ENCODE measurements at places on chromosomes 4 and X. TPM values are rescaled to one million over a fixed set of nuclear protein-coding genes. Genes with fewer than 3 reads are reported as not detected.

- no peaks in the 10 kb centered on the region for H3K36me3 ChIP-seq
- no peaks in the 10 kb centered on the region for H3K4me1 ChIP-seq
- no peak for DNase-seq
- H3K4me3 ChIP-seq: no peak overlapping the region
These were observed 56.3 kb upstream of the SHOX start for GRCh38 chrX:574251-574650.

DNA sequence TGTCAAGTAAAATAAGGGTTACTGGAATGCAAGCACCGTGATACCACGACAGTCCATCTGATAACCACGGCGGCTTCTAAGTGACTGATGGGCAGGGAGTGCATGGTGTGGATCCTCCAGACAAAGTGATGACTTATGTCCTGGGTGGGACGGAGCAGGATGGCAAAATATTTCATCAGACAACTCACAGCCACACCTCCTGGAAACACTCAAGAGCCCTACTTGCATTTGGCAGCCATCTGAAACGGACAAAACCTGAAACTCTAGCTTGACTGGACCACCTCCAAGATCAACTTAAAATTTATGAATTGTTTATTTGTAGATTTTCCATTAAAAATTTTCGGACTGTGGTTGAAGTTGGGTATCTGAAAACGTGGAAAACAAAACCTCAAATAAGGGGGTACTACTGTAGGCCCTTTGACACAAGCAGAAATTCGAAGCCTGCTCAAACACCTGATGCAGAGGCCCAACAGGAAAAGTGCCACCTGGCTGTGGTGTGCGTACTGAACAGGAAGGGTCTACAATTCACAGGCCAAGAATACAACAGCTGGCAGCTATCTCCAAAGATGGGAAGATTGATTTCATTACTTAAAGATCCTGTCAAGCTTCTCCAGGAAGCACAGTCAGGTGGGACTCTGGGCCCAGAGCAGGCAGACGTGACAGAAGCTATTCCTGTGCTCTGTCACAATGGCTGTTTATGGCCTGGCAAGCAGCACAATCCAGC lies 26.0 kb downstream of the LRIT3 start:
- H3K27me3 ChIP-seq: no peaks in the 10 kb centered on the region
- no peak overlapping the region for H3K4me3 ChIP-seq
- no peaks in the 10 kb centered on the region for H3K36me3 ChIP-seq
- DNase-seq: peak; percentile 63

GRCh38 chr4:17283832-17284231 lies 228.1 kb downstream of the QDPR start:
- no peaks in the 10 kb centered on the region for H3K4me1 ChIP-seq
- no peak for DNase-seq
- no peak overlapping the region for H3K27ac ChIP-seq
- H3K36me3 ChIP-seq: no peaks in the 10 kb centered on the region
- H3K4me3 ChIP-seq: no peak overlapping the region

Gene TRPC5OS
- not detected for total RNA-seq

- H3K27ac ChIP-seq: no peak overlapping the region
- H3K36me3 ChIP-seq: no peaks in the 10 kb centered on the region
- no peaks in the 10 kb centered on the region for H3K4me1 ChIP-seq
- H3K27me3 ChIP-seq: no peaks in the 10 kb centered on the region
- H3K4me3 ChIP-seq: no peak overlapping the region
- DNase-seq: no peak
These were observed 2.7 kb downstream of the AFAP1 start for GRCh38 chr4:7937006-7937405.

GRCh38 chr4:100075056-100075455 lies 115.2 kb downstream of the DDIT4L start:
- H3K4me1 ChIP-seq: no peaks in the 10 kb centered on the region
- no peak overlapping the region for H3K4me3 ChIP-seq
- no peaks in the 10 kb centered on the region for H3K27me3 ChIP-seq
- no peak overlapping the region for H3K27ac ChIP-seq

GRCh38 chr4:103402198-103402597 lies 204.1 kb upstream of the CENPE start:
- H3K4me3 ChIP-seq: no peak overlapping the region
- no peak for DNase-seq
- H3K27me3 ChIP-seq: no peaks in the 10 kb centered on the region

Gene CSN1S1
- not detected for total RNA-seq

- H3K4me1 ChIP-seq: no peaks in the 10 kb centered on the region
- H3K4me3 ChIP-seq: no peak overlapping the region
- no peaks in the 10 kb centered on the region for H3K36me3 ChIP-seq
- DNase-seq: no peak
These were observed 15.5 kb upstream of the ASIC5 start for GRCh38 chr4:155881555-155881954.

GRCh38 chr4:78951862-78952472 lies 12.7 kb upstream of the PAQR3 start:
- H3K36me3 ChIP-seq: no peaks in the 10 kb centered on the region
- peaks cover 7% of the 10 kb centered on the region for H3K4me1 ChIP-seq
- H3K27me3 ChIP-seq: no peaks in the 10 kb centered on the region
- DNase-seq: peak; percentile 35

DNA sequence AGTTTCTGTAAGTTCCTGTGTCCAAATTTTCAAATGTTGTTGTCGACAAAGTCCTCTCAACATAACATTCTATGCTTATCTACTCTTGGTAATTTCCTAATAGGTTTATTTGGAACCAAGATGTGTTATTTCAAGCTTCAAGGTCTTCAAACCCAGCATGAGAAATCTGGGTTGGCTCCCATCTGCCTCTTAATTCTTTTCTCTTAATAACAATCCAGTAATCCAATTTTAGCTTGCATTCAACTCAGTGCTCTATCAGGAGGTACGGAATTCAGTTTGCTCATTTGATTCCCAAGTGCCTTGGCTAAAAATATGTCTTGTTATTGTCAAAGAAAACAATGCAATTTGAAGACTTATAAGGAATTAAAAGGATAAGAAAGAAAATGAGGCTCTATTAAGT lies 235.5 kb upstream of the MID1 start:
- no peak overlapping the region for H3K27ac ChIP-seq
- no peaks in the 10 kb centered on the region for H3K4me1 ChIP-seq
- no peaks in the 10 kb centered on the region for H3K27me3 ChIP-seq
- no peak for DNase-seq
- no peaks in the 10 kb centered on the region for H3K36me3 ChIP-seq

Gene SYN1
- total RNA-seq: 0.14 TPM

DNA sequence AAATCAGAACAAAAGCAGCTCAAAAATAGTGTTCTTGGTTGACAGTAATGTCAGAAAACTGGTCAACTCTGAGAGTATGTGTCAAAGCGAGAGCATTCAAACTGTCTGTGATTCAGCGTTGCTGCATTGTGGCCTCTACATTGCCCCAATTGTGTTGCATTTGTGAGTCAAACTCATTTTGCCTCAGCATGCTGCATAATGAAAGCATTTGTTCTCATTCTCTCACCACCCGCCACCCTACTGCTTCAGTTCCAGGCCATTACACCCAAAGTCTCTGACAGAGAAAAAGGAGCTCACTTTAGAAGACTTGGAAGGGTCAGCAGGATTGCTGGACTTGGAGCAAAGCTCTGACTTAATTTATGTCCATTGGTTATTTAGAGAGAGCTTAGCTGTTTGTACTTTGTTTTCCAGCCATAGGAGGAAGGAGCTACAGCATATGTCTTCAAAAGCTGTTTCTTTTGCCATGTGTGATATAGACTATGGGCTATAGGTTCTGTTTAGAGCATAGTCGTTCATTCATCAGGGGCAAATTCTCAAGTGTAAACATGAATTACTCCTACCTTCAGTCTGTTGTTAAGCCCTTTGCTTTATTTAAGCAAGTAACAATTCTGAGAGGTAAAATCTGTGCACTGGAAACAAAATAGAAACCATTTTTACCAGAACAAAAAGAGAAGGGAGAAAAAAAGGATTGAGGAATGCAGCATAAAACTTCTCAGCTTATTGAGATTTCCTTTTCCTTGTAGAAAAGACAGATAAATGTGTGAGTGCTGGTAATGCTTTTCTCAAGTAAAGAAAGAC lies 153.4 kb upstream of the ANK2 start:
- DNase-seq: no peak
- no peaks in the 10 kb centered on the region for H3K27me3 ChIP-seq
- H3K36me3 ChIP-seq: no peaks in the 10 kb centered on the region
- H3K27ac ChIP-seq: no peak overlapping the region
- no peaks in the 10 kb centered on the region for H3K4me1 ChIP-seq

DNA sequence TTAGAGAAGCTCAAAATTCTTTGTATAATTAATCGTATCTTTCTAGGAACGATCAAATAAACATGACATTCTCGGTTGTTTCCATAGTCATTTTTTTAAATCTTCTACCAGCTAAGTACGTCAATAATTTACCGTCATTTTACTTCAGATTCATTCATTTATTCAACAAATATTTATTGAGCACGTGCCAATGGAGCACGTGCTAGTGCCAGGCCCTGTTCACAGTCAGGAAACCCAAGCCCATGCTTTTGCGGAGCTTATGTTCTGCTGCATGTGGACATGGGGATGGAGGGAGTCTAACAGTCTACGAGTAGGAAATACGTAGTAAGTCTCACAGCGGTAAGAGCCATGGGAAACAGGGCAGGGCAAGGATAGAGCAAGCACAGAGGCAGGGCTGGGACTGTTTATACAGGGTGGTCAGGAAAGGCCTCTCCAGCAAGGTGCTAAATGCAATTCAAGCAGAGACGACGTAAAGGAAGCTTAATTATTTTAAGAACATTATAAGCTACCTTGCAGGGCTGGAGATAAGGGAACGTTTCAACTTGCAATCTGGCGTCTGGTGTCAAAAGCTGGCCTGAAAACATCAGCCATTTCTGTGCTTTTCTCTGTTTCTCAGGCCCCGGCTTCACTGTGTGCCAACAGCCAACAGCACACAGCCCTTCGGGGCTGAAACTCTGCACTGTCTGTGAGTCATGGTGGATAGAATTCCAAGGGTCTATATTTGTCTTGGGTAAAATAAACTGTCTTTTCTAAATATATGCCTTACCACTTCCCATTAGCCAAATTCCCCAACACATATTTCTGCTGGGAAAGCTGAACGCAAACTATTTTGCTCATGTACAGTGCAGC lies 517.1 kb upstream of the ZFP42 start:
- H3K4me1 ChIP-seq: peaks cover 13% of the 10 kb centered on the region
- H3K27ac ChIP-seq: no peak overlapping the region
- H3K36me3 ChIP-seq: no peaks in the 10 kb centered on the region
- H3K4me3 ChIP-seq: no peak overlapping the region
- no peaks in the 10 kb centered on the region for H3K27me3 ChIP-seq

Gene GSPT2
- total RNA-seq: 17.4 TPM

- no peak overlapping the region for H3K27ac ChIP-seq
- H3K36me3 ChIP-seq: no peaks in the 10 kb centered on the region
- DNase-seq: no peak
- H3K4me3 ChIP-seq: no peak overlapping the region
These were observed 2.1 kb downstream of the GPR101 start for GRCh38 chrX:137031517-137032340.

Gene CSAG3
- total RNA-seq: 2.6 TPM
